ENCODE measurements at places on chromosomes 11 and 22.
A peak's percentile ranks its signal among the peaks of the same experiment; 100 is the strongest.

GRCh38 chr11:14015711-14016110, 53.2 kb downstream of the SPON1 start:
- no peak for DNase-seq

GRCh38 chr11:77779935-77780334, 40.6 kb downstream of the RSF1 start:
- DNase-seq, result no peak

- no peak for DNase-seq
Observed at GRCh38 chr11:131666006-131666405, 295.6 kb downstream of the NTM start.

DNA sequence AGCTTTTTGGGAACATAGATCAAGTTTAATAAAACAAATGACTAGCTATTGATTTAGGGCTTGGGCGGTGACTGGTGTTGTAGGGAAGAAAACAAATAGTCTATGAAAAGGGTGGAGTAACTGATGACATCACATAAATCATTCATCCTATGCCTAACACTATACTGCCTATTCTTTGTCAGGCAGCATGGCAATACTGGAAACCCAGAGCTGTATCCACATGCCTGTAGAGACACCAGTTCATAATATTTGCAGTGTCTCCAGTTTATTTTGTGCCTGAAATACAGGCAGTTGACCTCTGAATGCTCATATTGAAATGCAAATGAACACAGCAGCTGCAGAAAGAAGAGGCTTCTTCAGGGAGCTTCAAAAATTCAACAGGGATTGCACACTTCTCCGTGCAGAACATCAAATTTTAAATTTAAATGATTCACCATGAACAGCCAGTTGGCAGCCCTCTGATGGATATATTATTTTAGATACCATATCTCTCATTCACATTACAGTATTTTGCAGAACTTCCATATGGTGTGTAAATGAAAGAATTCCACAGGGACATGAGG, 283.1 kb upstream of the CTSC start:
- DNase-seq, result no peak

- DNase-seq, result peak; percentile 16
Observed at GRCh38 chr11:68135161-68135560, 14.0 kb upstream of the CHKA start.

- DNase-seq, result no peak
Observed at GRCh38 chr11:86518211-86518610, 143.5 kb downstream of the CCDC81 start.

GRCh38 chr11:8361206-8361605, 97.5 kb upstream of the LMO1 start:
- DNase-seq, result no peak

DNA sequence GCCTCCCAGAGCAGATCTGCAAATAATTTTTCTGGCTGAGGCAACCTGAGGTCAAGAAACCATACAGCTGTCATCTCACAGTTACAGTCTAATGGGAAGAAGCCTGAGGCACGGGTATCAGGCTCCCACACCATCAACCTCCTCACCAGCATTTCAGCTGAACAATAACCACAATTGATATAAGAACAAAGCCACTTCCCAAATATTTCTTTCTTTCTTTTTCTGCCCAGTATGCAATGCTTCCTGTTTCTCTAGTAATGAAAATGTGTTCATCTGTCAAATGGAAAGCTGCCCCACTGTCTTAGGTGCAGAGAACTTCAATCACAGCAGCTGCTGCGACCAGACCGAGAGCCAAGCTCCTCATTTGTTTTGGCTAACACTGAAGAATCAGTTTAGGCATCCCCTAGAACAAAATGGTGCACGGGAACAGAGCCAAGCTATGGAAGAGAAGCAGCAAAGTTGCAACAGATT, 108.4 kb downstream of the BLID start:
- no peak for DNase-seq

DNA sequence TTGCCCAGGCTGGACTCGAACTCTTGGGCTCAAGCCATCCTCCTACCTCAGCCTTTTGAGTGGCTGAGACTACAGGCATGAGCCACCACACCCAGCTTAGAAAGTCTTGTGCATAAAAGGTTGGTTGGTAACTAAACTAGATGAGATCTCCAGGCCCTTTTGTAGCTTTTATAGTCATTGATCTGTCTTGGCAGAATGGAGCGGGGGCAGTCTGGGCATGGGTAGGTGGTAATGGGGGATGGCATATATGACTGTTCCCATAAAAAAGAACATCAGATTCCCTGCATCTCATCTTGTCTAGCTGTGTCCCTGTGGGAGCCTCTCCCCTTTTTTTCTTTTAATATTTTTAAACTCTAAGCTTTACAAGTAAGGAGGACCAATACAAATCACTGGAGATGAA, 30.2 kb downstream of the ABCC8 start:
- no peak for DNase-seq

- no peak for DNase-seq
Observed at GRCh38 chr11:67332081-67332691, 21.2 kb downstream of the POLD4 start.

DNA sequence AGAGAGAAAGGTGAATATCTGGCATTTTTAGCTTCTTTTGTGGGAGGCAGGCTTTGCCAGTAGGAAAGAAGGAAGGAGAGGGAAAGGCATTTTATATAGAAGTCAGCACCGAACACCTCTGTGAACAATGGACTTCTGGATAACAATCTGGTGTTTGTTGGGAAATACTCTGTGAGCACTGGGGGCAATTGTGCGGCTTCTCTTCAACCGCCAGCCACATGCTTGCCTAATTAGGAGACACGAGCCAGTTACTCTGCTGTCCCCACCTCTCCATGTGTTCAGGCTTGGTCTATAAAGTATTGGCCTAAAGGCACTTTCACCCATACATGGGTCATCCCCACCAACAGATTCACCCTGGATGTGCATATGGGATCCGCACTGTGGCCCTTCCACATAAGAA, 523.6 kb downstream of the NTM start:
- DNase-seq, result no peak

DNA sequence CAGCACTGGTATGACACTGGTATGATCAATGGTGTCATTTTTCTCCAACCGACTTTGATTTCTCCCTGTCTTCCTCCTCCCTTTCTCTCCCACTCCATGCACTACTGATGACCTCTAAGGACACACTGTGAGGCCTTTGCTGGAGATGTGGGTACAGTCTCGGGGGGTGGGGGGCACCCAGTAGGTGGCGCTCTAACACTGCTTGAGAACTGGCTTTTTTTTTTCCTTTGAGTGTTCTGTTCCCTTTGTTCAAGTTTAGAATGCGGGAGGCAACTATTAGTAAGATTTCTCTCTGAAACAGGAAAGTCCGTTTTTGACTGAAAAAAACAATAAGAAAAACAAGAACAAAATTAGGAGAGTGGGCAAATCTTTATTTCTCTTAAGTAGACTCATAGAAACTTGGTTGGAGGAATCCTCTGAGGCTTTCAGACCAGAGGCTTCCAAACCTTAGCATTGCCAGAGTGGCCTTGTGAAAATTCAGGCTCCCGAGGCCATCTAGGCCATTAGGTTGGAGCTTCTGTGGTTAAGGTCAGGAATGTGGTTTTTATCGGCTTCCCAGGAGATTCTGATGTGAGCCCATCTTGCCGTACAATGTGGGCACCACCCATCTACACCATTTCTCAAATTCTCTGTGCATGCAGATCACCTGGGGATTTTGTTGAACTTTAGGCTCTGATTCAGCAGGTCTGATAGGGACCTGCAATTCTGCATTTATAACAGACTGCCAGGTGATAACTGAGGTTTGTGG, 43.2 kb downstream of the PANX1 start:
- no peak for DNase-seq

DNA sequence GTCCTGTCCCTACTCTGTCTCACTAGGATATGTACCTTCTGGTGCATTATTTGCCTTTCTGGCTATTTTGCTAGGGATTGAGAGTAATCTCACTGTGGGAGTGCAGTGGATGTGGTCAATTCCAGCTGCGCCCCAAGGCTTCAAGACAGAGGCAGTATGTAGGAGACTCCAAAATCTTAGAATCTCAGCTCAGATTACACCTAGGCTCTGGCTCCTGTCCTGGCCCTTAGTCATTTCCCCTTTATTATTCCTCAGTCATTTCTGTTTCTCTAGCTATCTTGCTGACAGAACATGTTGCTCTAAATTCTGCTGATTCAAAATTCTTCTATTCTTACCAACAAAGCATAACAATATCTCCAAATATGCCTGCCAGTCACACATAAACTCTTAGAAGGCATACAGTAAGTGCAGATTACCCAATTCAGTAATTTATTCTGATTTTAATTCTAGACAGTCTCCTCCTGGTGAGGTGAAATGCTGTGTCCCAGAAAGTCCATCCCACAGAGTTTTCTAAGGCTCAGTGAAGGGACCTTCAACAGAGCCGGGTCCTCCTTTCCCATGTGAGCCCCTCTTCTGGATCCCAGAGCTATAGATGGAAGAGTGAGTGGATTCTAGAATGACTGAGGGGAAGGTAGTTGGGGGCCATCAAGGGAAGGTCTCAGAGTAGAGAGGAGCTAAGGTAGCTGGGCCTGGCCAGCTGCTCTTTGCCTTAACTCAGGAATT, 24.3 kb upstream of the GLYATL1 start:
- no peak for DNase-seq

GRCh38 chr11:34874202-34874601, 42.0 kb downstream of the APIP start:
- DNase-seq, result no peak

DNA sequence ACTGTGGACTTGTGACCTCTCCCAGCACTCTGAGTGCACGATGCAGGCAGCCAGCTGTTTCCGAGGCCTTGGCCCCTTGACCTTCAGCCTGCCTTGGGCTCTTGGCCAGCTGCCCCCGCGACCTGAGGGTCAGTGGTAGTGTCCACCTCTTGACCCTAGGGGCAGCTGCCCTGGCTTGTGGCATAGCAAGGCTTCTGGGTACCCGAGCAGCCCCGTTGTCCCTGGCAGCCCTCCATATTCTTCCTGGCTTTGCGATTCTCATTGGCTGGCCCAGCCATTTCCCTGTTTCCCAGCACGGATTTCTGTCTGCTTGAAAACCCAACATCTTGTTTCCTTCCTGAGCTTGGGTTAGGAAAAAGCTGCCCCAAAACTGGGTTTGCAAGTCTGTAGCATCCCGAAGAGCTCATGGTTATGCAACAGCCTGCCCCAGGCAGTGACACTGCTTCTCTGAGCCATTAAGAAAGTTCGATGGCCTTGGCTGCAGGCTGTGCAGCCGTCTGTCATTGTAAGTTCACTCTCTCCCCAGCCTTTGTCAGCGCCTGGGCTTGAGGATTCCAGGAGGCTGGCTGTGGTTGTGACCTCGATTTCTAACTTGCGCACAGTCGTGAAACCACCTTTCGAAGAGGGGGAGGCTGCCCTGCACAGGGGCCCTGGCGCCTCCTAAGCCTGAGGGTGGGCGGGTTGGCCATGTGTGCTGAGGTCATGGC, 48.8 kb downstream of the FBLN1 start:
- DNase-seq, result no peak
